ENCODE measurements at places on chromosomes 5 and 9.

- no peak for DNase-seq
These were observed 204.9 kb upstream of the TARS1 start for GRCh38 chr5:33235824-33236223.

- DNase-seq: no peak
These were observed 1863.4 kb downstream of the EFNA5 start for GRCh38 chr5:105807290-105807689.

GRCh38 chr5:136030956-136031611, 2.3 kb downstream of the TGFBI start:
- DNase-seq: no peak

GRCh38 chr9:3730511-3730922, 204.7 kb upstream of the RFX3 start:
- DNase-seq: no peak

DNA sequence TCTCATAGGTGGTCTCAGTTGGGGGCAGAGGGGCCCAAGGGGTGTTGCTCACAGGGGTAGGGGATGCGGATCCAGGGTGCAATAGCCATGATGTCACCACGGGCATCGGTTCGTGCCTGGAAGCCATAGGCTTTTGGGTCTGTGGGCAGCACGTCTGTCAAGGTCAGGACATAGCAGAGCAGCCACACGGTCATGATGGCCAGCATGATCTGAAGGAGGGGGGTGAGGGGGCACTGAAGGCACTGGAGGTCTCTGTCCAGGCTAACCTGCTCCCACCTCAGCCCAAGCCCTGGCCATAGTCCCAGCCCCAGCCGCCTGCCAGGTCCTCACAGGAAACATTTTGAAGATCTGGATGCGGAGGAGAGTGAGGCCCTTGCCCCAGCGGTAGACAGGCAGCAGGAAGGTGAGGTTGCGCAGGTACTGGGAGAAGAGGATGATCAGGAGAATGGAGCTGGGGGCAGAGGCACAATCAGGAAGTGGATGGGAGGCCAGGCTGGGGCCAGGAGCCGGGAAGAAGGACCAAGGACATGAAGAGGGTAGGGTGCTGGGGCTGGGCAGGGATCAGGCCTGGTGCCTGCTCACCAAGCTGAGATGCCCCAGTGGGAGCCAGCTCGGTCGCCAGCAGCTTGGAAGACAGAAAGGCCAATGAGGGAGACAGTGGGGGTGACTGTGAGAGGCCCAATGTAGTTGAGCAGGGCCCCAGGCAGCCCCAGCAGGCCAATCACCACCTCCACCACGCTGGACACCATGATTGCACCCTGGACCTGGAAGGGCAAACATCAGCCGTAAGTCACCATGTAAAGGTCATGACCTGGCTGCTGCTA, 3.3 kb downstream of the SLC23A1 start:
- DNase-seq: no peak

Data from renal cortical epithelial cell (primary cell).